Occipital lobe (tissue), 3 donors: ENCODE measurements at places on chromosomes 11 and 22. TPM values are rescaled to one million over a fixed set of nuclear protein-coding genes. Genes with fewer than 3 reads are reported as not detected.

GRCh38 chr11:95135155-95135554 is 45.5 kb downstream of the ENDOD1 start:
- no peak for DNase-seq

The DYNC2H1 gene
- 94.1 TPM for total RNA-seq

GRCh38 chr11:75656044-75656727 is 12.7 kb downstream of the MAP6 start:
- DNase-seq: no peak

DNA sequence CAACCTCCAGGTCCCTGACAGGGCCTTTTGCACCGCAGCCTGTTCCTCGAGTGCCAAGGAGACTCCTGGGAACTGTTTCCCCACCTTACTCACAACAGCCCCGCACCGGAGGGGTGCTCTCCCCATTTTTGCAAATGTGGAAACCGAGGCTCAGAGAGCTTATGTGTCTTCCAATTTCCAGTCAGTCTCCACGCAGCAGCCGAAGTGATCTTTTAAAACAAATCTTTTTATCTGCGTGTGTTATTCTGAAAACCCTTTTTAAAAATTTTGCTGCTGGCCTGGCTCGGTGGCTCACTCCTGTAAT is 409 bp upstream of the TMEM134 start:
- no peak for DNase-seq

GRCh38 chr22:41177040-41177621 is 28.0 kb upstream of the L3MBTL2 start:
- DNase-seq: no peak

DNA sequence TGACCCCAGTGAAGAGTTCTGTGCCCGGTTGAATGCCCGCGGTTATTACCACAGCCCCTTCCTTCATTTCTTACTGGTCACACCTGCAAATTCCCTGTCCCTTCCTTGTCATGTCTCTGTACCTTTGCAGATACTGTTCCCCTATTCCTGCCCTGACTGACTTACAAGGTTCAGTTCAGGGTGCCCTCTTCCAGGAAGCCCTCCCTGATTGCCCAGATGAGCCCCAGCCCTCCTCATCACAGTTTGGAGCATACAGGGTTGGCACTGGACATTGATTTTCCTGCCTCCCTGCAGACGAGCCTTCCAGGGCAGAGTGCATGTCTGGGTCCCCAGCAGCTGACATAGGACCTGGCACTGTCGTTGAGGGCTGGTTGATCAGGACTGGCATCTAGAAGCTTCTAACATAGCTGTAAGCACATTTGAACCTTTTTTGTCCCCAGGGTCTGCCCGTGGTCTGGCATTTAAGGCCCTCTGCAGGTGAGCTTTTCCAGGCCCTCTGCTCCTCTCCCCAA is 70.4 kb upstream of the SHISAL1 start:
- no peak for DNase-seq

DNA sequence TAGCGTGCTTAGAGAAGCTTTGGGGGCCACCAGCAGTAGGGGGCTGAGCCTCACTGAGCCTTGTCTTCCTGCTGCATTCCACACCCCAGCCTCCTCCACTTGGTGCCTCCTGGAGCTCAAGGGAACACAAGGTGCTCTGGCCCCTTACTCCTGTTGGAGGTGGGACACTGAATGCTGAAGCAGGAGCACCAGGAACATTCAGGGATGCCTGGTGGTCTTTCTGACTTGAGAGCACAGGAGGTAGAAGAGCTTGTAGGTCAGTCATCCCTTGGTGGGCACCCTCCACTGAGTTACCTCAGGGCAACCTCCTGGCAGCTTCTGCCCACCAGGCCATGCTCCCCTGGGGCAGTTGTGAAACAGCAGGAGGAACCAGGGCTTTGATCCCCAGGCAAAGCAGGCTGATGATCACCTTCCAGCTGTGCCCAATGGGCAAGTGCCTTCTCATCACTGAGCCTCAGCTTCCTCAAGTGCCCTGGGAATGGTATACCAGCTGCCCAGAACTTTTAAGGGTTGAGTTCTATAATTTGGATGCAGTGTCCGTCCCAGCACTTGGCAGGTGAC is 50.1 kb downstream of the CABIN1 start:
- no peak for DNase-seq

GRCh38 chr22:21791635-21792625 is 56.3 kb upstream of the YPEL1 start:
- DNase-seq: no peak

The TENM4 gene
- 112 TPM for total RNA-seq

The RFPL1 gene
- not detected for total RNA-seq

GRCh38 chr11:4508886-4509285 is 26.4 kb downstream of the OR52K1 start:
- no peak for DNase-seq

DNA sequence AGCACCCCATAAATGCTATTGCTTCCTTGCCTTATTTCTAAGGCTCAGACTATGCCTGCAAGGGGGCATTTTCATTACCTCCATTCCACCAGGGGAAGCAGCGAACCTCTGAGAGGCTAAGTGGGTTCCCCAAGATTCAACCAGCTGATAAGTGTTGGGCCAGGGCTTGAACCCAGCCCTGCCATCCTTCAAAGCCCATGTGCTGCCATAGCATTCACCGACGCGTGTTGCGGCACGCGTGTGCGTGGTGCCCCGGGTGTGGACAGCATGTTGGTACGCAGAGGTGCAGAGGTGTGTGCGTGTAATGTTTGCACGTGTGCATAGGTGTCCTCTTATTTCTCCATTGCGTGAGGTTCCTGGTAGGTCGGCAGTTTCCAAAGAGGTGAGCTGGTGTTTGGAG is 66.0 kb upstream of the PPARA start:
- no peak for DNase-seq

GRCh38 chr11:118359295-118359958 is at the start of gene UBE4A:
Gene UBE4A (plus strand): TSS chr11:118359600. CDS start chr11:118365081, 5,481 bp downstream.
- peak; percentile 86 for DNase-seq

The TNNI2 gene
- total RNA-seq: 0.62 TPM

GRCh38 chr22:42808521-42808920 is 48.6 kb downstream of the ARFGAP3 start:
- no peak for DNase-seq

The CYP2D6 gene
- total RNA-seq: 1.7 TPM

The SMC1B gene
- under 0.01 TPM for total RNA-seq

DNA sequence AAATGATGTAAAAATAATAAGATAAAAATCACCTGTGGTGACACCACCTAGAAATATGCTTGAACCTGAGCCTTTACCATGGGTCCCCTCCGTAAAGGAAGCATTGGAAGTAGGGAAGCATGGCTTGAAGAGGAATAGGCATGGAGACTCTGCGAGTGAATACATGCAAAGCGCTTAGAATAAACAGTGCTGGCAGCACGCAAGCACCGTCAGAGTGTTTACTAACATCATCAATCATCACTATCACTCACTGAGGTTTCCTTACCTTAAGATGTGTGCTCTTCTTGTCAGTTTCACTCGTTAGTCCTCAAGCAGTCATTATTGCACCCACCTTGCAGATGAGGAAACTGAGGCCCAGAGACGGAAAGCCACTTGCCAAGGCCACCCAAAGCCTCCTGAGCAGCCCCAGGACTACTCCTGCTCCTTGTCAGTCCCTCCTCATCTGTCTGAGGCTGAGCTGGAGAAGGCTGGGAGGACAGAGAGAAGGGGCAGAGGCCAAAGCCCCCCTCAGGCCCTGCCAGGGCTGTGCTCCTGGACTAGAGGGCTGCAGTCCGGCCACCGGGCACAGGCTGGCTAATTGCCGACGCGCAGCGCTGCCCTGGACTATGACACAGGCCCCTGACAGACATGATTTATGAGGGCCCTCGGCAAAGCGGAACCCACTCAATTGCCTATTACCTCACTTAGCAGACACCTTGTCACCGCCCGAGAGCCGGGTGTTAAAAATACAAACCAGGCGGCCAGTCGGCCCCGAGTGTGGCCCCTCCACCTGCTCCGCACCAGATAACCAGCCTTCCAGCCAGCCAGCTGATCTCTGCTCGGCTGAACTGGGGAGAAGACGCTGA is 168.9 kb downstream of the MN1 start:
- no peak for DNase-seq

DNA sequence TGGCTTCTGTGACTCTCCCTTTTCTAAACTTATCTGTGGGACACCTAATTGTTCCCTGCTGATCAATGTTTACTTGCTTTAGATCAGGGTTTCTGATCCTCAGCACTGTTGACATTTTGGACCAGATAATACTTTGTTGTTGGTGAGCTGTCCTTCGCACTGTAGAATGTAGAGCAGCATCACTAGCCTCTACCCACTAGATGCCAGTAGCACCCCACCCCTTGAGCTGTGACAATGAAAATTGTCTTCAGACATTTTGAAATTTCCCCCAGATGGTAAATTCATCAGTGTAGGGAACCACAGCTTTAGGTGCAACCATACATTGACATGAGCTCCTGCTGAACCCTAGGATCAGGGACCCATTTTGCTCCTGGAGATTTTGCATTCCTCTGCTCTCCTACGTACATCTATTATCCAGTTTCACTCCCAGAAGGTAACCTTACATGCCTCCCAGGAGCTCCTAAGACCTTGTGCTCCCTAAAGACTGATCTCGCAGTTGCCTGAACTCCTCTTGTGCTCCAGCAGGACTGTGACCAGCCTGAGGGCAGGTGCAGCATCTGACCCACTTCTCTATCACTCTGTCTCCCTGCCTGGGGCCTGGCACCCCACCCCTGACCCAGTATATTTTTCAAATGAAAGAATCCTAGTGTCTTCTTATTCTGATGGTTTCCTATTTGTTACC is 107.8 kb downstream of the FAR1 start:
- DNase-seq: no peak

GRCh38 chr22:37568012-37568411 is 7.7 kb downstream of the CDC42EP1 start:
- no peak for DNase-seq

The SYT13 gene
- total RNA-seq: 219 TPM

- DNase-seq: peak; percentile 91
These were observed at the start of gene TNRC6B for GRCh38 chr22:40177738-40178416. Gene TNRC6B (plus strand): TSS chr22:40177925. CDS start chr22:40178136, 211 bp downstream.

GRCh38 chr11:84720706-84721402 is 906.3 kb downstream of the DLG2 start:
- DNase-seq: peak; percentile 39

The GRK3 gene
- total RNA-seq: 62.9 TPM

DNA sequence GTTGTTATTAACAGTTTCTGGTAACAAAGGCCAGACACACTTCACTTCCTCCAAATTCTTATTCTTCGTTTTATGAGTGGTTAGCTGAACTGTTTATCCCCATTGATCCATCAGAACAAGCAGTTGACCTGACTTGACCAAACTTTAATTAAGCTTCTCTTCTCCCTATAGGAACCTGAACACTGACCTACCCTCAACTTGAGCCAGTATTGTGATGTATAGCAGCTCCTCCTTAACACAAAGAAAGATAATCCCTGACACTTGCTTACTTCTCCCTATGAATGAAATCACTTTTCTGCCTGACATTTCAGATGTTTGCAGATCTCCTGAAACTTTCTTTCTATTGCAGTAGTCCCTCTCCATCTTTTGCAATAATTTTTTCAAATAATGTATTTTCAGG is 41.9 kb downstream of the ANO5 start:
- no peak for DNase-seq

DNA sequence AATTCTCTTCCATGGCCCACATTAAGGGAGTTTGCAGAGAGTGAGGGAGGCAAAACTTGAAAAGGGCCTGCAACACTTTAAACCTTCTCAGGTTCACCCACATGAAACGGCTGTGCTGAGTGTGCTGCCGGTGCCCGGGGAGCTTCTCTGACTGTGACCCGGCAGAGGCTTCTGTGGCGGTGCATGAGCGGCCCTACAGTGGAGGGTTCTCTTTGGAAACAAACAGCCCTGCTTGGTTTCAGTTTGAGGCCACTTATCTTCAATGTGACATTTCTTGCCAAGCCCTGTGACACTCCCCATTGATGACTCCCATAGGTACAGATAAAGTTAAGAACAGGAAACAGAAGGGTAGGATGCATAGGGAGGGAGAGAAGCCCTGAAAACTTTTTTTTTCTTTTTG is 31.8 kb downstream of the FAM118A start:
- DNase-seq: no peak

GRCh38 chr11:2417856-2418692 is 17.5 kb downstream of the TSSC4 start:
- no peak for DNase-seq

The OR52N4 gene
- total RNA-seq: not detected

DNA sequence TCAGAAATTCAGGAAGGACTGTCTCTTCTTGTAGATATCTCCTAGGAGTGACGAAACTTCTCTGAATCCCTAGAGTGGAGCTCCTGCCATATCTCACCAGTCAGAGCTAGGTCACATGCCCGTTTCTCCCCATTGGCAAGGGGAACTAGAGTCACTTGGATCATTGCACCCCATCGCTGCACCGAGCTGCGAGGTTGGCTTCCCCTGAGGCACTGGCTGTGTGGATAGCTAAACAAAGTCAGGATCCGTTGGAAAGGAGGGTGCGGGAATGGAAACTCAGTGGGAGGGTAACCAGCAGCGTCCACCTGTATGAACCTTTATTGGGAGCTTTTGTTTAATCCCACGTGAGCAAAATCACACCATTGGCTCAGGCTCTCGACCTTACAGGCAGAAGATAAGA is 283.8 kb downstream of the BRD1 start:
- no peak for DNase-seq

DNA sequence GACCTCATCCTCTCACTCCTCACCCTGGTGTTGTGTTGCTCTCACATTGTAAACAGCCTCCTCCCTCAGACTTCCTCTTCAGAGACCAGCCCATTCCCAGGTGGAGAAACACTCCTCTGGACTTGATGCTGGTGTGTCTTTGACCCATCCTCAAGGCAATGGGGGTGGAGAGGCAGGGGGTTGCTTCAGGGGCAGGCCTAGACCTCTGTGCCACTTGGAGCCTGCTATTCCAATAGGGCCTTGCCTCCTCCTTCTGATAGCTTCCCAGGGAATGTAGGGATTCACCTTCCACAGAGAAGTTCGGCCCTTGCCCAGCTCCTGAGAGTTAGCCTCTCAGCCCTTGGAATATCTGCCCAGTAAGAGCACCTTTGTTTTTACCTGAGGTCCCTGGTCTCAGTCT is 606.6 kb upstream of the CADM1 start:
- DNase-seq: no peak

GRCh38 chr11:46367244-46367915 is 14.1 kb upstream of the MDK start:
- DNase-seq: peak; percentile 54

DNA sequence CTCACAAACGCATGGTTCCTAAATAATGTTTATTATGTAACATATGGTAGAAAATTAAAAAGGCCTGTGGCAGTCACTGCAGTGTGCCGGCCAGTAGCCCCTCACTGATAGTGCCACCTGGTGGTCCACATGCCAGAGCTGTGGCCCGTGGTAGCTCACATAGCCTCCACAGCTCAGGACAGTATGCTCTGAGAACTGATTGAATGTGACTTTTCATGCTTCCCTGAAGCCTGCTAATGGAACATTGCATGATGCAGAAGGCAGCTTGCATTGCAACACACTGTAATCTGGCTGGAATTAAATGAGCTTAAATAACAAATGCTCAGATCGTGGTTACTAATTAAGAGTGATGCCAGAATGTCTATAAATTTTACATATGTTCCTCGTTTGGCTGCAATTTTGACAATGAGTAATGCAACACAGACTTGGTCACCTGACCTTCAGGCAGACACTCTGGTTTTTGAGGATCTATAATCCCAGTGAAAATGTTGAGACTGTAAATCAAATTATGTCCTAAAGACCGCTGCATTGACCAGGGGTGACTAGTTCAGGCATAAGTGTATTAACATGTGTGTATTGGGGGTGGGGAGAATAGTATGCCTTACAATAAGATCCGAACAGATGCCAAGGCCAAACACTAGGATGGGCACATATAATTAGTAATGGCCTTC is 566.4 kb downstream of the METTL15 start:
- no peak for DNase-seq

The GLYATL2 gene
- 1.2 TPM for total RNA-seq
